CD4-positive, alpha-beta memory T cell (primary cell): ENCODE measurements at places on chromosomes 16 and 17. TPM values are rescaled to one million over a fixed set of nuclear protein-coding genes. Genes with fewer than 3 reads are reported as not detected.
A peak's percentile ranks its signal among the peaks of the same experiment; 100 is the strongest.

GRCh38 chr17:9401434-9401833 lies 174.2 kb downstream of the STX8 start:
- no peak for DNase-seq

- no peak for DNase-seq
Measured at GRCh38 chr16:4982056-4982867, 24.1 kb downstream of the SEC14L5 start.

GRCh38 chr17:30112794-30113193 lies 3.8 kb upstream of the NSRP1 start:
- no peak for DNase-seq

GRCh38 chr16:23464196-23464595 lies 11.2 kb upstream of the COG7 start:
- no peak for DNase-seq

Gene CHST6
- 0.06 TPM for total RNA-seq

- peak; percentile 53 for DNase-seq
Measured at GRCh38 chr17:68353111-68353521, 61.8 kb downstream of the ARSG start.
